Activated naive CD4-positive, alpha-beta T cell treated with anti-CD3 and anti-CD28 coated beads, Interleukin-2, amount 50 U/mL, for 16 hours (primary cell): ENCODE measurements at places on chromosomes 16 and 17.

GRCh38 chr17:336110-337021 is 16.2 kb downstream of the RPH3AL start:
- peak; percentile 53 for DNase-seq

DNA sequence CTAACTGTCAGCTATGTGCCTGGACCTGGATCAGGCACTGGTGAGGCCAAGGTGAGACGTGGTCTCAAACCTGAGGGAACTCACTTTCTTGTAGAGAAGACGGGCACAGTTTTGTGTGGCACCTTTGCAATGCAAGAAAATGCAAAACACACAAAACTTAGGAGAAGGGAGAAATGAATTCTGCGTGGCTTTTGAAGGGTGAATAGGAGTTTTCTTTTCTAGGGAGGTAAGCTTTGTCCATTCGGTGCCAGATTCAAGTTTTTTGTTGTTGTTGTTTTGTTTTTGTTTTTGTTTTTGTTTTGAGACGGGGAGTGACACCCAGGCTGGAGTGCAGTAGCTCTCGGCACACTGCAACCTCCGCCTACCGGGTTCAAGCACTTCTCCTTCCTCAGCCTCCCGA is 1.4 kb downstream of the TOM1L1 start:
- DNase-seq = no peak

- no peak for DNase-seq
Observed at GRCh38 chr17:31579265-31579664, 187.8 kb downstream of the RAB11FIP4 start.

- no peak for DNase-seq
Observed at GRCh38 chr16:84220851-84221250, 19.0 kb downstream of the KCNG4 start.

DNA sequence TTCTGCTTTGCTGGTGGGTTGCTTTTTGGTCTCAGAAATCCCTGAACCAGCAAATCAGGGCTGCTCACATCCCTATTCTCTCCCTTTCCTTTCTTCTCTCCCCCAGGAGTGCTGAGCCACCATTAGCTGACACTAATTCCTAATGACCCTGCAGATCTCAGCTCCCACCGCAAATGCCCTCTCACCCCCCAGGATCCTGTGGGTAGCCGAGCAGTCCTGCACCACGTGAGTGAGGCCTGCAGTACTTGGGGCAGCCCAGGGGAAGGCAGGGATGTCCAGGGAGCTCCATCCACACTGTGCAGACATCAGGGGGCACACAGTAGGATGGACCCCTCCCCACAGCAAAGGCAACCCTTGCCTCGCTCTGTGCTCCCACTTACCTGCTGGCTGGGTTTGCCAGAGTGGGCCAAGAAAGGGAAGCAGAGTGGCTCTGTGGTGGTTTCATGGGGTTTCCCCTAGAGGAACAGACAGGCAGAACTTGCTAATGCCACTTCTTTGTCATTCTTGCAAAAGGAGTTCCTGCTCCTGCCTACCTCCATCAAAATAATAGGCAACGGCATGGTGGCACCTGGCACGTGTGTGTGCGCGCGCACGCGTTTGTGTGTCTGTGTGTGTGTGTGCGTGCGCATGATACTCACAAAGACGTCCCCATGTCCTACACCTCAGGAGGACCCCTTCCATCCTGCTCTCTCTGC is 135.6 kb downstream of the GAS7 start:
- no peak for DNase-seq

DNA sequence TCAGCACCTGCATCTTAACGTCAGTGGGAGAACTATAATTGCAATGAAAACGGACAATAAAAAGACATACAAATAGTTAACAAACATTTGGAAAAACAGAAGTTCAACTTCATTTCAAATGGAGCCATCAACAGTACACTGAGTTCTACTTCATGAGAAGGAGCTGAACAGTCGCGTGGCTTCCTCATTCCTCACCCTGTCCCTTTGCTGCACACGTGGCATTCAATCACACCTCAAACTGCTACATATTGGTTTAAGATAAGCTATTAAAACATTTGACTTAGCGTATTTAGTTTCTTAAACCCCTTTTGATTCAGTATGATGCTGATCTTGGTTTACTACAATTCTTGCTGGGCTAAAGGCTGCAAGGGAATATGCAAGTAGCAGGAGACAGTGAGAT is 76.8 kb downstream of the CDK5R1 start:
- no peak for DNase-seq

GRCh38 chr17:79830763-79831264 is 8.4 kb downstream of the CBX4 start:
- no peak for DNase-seq

GRCh38 chr17:70945386-70945785 is 776.1 kb downstream of the KCNJ2 start:
- DNase-seq = no peak

GRCh38 chr16:54360681-54361080 is 74.1 kb upstream of the IRX3 start:
- no peak for DNase-seq

DNA sequence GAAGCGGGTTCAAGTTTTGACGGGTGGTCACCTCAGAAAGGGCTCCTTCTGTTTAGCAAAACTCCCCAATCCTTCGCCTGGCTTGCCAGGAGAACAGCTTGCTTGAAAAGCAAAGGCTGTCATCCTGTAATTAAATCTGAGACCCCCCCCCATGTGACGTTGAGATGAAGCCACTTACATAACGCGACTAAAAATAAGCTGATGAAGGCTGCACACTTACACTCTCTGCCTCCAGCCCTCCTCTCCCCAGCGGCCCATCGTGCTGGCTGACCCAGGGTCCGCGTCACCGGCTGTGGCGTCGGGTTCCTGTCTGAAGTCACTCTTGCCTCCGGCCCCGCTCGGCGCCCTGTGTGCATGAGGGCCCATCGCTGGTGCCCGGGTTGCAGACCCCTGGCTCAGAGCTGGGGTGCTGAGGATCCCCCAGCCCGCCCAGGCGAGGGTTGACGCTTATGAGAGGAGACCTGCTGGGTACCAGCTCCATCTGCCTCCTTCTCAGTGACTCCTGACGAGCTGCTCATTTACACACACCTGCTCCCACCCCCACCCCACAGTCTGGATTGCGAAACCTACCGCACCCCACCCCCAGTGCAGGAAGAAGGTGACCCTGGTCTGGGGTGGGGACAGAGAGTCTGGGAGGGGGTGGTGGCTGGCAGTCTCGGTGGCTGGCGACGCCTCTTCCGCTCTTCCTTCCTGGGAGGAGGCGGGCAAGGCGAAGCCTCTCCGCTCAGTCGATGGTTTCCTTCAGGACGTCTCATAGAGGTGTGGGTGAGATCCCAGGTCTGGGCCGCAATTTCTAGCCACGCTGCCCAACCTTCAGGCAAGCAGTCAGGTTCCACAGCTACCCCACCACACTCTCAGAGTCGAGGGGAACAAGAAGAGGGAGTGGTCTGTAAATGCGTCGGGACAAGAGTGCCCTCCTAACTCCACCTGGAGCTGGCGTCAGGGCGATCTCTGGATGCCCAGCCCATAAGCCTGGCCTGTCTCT is 3.1 kb upstream of the BAIAP2 start:
- DNase-seq = no peak

DNA sequence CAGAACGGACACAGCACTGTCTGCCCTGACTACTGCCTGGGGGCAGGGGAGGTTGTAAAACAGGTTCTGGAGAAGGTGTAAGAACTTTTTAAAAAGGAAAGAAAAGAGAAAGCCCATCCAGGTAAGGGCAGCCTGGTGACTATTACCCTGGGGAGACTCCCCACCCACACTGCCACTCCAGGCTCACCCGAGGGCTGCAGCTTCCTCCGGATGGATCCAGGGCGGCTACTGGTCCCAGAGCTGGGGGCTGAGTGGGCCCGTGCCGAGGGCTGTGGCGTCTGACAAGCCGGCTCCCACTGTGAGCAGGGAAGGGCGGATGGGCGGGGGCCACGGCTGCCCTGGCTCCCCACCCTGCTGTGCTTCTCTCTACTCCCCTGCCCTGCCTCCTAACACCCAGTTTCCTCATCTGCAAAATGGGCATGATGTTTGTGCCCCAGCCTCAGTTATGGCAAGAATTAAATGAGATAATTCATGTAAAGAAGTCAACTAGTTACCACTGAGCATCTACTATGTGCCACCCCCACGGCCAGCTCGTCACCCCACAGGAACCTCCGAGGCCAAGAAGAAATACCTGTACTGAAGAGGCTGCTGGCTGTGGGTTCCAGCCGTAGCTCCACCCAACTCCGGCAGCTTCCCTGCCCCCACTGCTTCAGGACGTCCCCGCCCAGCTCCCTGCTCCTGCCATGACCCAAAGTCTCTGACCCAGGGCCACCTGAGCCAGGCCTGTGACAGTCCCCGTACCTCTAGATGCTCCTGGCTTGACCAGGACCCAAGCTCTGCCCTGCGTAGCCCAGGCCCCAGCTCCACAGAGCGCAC is 24.2 kb downstream of the KATNB1 start:
- no peak for DNase-seq

- no peak for DNase-seq
Observed at GRCh38 chr17:19284005-19284959, 47.1 kb downstream of the EPN2 start.

- no peak for DNase-seq
Observed at GRCh38 chr16:82074019-82074558, 39.0 kb downstream of the HSD17B2 start.

DNA sequence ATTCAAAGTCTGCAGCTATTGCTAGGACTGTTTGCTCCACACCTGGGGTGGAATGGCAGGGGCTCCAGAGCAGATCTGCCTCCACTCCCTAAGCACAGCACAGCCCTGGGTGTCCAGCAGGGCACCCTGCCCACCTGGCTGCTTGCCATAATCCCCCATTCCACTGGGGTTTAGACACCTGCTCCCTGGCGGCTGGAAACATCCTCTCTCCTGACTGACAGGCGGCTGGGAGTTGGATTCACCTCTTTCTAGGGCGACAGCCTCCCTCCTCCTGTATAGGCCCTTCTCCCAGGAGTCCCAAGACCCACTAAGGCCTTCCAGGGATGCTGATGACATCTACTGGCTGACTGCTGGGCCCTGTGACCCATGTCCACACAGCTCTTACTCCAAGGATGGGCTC is 18.0 kb downstream of the HDAC5 start:
- no peak for DNase-seq

GRCh38 chr17:40323391-40324381 is 14.7 kb downstream of the RARA start:
- peak; percentile 65 for DNase-seq

- no peak for DNase-seq
Observed at GRCh38 chr16:46907061-46907774, 23.1 kb downstream of the GPT2 start.

GRCh38 chr16:48892893-48893292 is 282.9 kb upstream of the N4BP1 start:
- no peak for DNase-seq

DNA sequence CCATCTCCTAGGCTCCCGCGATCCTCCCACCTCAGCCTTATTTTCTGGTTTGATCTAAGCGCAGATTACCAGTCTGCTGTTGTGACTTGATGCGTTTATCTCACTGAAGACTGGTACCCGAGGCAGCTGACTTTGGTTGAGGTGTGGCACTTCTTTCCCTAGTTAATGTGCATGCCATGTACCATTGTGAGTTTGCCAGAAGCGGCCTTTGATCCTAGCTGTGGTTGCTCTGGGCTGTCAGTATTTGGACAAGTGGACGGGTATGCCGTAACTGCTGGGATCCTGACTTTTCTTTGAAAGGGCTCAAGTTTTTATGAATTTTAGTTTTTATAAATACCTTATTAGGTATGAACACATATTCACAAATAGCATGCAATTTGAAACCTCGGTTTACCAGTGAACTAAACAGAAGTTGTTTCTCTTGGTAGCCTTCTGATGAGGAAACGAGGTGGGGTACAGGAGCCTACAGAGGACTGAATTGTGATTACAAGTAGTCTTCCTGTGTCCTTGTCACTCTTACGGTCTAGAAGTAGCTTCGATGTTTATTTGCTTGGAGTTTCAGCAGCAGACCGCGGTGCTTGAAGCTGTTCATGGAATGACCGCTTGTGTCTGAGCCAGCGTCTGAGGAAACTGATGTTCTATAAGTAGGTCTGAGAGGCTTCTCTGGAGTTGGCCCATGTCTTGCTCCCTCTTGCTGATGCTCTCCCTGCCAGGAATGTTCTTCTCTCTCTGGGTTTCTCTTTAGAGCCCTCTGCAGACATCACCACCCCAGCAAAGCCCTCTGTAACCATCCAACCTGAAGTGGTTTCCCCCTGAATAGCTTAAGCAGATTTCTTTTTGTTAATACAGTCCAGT is 40.0 kb downstream of the SEC14L1 start:
- no peak for DNase-seq

GRCh38 chr16:1884889-1885288 is 12.9 kb upstream of the MEIOB start:
- DNase-seq = no peak

- no peak for DNase-seq
Observed at GRCh38 chr16:64406770-64407181, 715.1 kb downstream of the CDH11 start.

DNA sequence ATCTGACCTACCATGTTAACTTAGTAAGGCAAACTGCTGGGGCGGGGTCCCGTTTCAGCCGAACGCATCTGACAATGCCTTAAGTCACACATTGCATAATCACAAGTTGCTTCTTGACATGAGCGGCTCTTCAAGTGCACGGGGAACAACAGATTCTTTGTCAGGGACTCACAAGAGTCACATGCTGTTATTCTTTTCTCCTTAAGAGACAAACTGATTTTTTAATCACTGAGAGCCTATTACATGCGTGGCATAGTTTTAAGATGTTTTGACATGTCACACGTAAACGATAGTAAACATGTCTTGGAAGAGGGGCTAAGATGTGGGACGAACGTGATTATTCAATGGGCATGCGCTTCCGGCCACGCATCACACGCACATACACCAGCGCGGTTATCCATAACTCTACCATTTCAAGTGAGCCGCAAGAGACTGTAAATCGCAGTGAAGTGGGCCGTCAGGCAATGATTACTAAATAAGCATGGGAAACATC is 63.4 kb downstream of the ADCY9 start:
- DNase-seq = no peak

- no peak for DNase-seq
Observed at GRCh38 chr17:40588552-40588951, 23.3 kb upstream of the CCR7 start.

- no peak for DNase-seq
Observed at GRCh38 chr17:61399131-61400065, at the start of gene TBX2. Gene TBX2 (plus strand): TSS chr17:61399843. CDS start chr17:61400177, 334 bp downstream.

DNA sequence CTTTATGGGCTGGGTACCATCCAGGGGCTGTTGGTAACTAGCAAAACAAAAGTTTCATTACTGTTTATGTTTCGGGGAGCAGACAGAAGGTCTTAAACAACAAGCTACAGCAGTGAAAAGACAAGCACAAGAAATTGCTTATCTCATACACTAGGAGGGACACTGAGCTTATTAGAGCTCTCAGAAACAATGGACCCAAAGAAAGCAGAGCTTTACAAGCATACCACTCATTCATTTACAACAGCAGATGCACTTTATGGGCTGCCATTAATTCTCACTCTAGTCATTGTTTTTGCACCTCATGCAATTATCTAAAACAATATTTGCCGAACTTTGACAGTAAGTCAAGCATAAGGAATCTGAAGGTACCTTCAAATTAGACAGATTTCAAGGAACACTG is 10.0 kb downstream of the KRT16 start:
- DNase-seq = no peak

- no peak for DNase-seq
Observed at GRCh38 chr16:424033-424622, 1.3 kb upstream of the RAB11FIP3 start.
